ENCODE measurements at places on chromosomes 6 and 20.

- no peak for DNase-seq
Observed at GRCh38 chr6:53546281-53546680, 1.4 kb upstream of the GCLC start.

DNA sequence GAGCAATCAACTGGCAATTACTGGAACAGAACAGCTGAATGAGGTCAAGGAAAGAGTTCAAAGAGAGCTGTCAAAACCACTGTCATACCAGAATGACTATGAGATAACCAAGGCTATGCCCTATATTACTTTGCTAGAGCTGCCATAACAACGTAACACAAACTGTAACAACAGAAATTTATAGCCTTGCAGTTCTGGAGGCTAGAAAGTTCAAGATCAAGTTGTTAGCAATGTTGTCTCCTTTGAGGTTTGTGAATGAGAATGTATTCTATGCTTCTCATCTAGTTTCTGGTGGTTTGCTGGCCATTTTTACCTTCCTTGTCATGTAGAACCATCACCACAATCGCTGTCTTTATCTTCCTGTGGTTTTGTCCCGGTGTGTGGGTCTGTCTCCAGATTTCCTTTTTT lies 1323.0 kb upstream of the GJE1 start:
- no peak for DNase-seq

DNA sequence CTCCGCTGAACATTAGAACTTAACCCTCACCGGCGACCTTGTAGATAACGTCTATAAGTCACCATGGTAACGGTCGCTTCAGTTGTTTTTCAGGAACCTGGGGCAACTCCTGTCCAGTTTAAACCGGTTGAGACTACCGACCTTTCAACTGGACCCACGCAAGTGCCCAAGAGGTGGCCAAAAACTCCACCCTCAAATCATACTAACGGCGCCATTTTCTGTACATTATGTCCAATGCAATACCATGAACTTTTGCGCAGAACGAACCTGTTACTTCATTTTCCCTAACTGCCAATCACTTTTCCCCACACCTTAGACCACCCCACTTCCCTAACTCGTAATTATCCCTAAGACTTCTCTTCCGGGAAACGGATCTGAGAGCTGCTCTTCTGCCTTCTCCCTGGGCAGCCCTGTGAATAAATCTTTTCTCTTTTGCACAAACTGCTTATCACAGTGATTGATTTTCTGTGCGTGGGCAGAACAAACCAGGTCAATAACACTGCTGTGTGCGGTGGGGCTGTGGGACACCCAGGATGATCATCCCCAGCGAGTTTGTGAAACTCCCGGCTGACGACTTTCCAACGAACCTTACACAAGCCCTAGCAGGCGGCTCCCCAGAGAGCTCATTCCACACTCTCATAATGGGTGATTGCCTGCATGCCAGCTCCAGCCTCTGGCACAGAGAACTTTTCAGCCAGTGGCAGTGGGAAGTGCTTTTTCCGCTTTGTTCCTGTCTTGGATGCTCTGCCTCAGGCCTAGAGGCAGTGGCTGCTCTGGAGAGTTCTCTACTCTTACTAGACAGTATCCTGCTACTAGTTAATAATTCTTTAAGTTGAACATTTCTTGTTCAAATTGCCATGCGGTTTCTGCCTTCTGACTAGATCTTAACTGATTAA lies 28.6 kb downstream of the GPX5 start:
- DNase-seq, result peak; percentile 63

DNA sequence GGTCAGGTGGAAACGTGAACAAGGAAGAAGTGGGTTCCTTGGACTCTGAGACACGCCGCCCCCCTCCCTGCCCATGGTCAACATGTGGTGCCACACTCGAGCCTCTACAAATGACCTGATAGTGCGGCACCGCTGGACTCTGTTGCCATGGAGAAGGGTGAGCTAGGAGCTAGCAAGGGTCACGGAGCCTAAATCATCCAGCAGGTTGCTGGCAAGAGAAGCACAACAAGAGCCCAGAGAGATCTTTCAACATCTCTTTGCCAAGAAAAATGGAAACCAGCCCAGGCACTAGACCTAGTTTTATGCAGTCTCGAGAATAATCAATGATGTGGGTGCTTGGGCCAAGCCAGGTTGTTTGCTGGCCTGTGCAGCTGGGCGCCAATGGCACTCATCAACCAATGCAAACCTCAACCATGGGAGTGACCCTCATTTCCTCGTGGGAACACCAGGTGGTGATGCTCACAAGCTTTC lies 69.5 kb downstream of the NOL4L start:
- DNase-seq, result peak; percentile 37

DNA sequence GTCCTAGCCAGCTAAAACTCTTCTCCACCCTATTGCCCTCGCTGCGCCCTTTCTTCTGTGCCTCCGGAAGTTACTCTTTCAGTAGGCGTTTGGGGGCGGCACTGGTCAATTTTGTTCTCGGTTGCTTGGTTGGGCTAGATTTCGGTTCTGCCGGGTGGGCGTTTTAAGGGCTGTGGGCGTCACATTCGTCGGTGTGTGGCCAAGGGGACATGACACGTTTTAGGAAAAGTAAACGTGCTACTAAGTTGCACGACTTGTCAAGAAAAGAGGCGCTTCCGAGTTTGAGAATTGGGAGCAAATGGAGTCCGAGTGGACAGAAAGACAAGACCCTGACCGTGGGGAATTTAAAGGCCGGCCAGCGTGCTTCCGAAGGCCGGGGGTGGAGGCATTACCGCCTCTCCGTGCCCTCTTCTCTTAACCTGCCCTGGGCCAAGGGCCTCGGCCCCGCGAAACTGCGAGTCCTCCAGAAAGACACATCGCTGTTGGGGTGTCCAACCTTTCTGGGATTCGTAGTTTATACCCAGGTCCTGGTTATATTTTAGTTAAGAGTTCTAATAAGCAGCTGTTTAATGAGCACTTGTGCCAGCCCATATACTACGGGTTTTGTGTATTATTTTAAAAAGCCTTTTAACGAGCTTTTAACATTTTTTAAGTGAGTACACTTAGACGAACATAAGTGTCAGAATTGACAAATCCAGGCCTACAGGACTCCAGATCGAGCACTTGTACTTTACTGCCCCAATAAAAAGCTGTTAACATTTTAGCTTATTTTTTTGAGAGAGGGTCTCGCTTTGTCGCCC lies 664 bp upstream of the BAG6 start:
- DNase-seq, result no peak

DNA sequence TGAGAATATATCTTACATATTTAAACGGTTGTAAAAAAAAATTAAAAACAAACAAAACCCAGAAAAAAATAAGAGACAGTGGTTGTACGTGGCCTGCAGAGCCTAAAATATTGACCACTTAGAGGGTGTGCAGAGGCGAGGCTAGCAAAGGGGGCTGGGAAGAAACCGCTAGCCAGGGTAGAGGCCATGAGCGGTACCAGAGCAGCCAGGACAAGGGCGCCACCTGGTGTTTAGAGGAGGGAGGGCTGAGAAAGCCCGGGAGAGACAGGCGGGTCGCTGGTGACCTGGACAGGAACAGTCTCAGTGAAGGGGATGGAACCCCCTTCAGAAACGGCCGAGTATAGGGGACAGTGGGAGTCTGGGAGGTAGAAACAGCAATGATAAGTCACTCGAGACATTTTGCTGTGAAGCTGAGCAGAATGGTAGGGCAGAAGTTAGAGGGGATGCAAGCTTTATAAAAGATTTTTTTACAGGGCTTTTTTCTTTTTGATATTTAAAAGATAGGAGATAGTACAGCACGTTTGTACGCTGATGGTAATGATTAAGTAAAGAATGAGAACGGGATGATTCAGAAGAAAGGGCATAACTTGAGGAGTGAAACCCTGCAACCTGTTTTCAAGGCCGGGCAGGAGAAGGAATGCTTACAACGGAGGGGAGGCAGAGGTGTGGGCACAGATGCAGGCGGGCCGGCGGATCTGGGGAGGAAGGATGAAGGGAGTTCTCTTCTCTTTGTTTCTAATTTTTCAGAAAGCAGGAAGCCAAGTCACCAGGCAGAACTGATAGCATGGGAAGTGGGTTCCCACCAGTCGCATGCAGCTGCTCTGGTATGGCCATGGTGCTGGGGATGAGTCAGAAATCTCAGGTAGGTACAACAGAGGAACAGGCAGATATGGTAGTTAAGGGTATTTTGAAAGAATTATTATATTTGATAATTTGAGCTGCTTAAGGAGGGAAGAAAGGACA lies 76.2 kb downstream of the FAM229B start:
- peak; percentile 87 for DNase-seq

- DNase-seq, result no peak
Observed at GRCh38 chr6:94177429-94177828, 758.1 kb upstream of the EPHA7 start.

DNA sequence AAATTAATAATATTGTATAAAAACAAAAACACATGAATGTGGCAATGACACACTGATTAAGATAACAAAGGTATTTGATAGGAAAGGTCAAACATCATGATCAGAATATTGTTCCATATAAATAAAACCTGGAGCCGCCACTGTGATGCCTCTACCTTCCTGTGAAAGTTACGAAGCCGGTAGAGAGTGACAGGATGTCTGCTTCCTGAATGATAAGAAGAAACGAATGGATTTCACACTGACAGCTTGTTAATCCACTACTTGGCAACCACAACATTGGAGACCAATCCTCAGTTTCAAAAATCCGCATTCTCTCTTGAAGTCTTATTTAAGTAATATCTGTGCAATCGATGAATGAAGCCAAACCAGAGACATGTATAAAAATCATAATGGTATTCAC lies 315.1 kb downstream of the HDGFL1 start:
- no peak for DNase-seq

- peak; percentile 87 for DNase-seq
Observed at GRCh38 chr20:46174469-46175126, 56.5 kb downstream of the CD40 start.

GRCh38 chr6:164085091-164086075 lies 670.9 kb downstream of the QKI start:
- peak; percentile 43 for DNase-seq

DNA sequence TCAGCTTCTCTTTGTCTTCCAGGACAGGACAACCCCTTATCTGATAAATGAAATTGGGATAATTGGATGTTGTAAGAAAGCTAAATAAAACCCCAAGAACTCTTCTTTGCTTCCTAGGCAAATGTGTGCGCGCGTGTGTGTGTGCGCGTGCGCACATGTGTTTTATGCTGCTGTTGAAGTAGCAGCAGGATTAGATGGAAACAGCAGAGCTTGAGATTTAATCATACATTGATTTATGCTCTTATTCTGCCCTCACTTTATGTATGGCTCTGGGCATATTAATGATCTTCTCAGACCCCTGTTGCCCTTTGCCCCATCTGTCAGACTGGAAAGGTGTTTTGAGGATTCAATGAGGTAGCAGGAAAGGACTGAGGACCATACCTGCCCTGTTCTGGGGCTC lies 324.0 kb upstream of the MAP3K7 start:
- DNase-seq, result no peak

- DNase-seq, result peak; percentile 65
Observed at GRCh38 chr20:50366270-50367103, 143.7 kb upstream of the PTPN1 start.

- no peak for DNase-seq
Observed at GRCh38 chr6:118220429-118221128, 313.5 kb downstream of the SLC35F1 start.

- no peak for DNase-seq
Observed at GRCh38 chr6:85390105-85390728, 59.7 kb upstream of the NT5E start.

DNA sequence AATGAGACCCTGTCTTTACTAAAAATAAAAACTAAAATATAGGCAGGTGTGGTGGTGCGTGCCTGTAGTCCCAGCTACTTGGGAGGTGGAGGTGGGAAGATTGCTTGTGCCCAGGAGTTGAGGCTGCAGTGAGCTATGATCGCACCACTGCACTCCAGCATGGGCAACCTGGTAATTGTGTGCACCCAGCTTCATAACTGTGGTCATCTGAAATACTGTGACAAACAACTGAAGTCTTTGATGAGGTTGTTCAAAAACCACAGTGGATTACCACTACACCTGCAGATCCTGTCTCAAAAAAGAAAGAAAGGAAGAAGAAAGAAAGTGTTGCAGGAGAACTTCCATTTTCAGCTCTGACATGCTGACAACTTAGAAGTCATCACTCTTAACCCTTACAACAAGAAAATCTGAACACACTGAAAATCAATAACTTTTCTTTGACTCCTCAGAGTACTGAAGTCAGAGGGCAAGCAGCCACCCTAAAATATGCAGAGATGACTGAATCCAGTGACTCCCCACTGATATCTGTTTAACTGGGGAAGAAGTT lies 13.8 kb upstream of the ZBP1 start:
- DNase-seq, result no peak

DNA sequence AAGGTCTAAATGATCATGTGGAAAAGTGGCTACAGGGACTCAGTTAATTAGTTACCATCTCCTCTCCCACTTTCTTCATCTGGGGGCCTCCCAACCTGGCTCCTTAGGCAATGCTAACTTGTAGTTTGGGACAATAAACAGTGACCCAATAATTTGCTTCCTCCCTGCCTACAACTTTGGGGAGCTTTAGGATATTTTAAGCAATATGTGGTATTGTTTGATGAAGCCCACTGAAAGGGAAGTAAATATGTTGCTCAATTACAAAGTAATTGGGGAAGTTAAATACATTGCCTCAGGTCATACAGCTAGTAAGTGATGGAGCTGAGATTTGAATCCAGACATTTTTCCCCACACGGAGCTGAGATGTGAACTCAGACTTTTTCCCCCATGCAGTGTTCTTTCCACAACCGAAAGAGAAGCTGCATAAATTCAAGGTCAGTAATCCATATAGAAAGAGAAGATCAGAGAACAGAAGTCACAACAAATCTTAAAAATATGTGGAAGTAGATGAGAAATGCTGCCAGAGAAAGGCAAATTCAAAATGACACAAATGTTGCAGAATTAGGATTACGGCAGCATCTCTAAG lies 26.6 kb downstream of the ZHX3 start:
- no peak for DNase-seq

DNA sequence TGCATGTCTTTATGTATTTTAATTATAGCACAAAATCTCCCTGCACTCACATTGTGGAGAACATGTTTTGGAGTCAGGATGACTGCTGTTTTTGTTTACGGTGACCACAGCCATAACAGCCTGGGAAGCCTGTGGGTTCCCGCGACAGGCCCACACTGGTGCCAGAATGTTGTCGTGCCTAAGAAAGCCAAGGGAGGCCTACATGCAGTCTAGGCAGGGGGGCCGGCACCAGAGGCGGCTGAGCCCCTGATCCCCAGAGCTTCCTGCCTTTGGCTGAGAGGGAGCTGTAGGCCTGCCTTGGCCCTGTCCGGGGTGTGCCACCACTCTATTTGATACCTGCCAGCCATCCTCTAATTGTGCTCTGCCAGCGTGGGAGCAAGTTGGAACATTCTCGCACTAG lies 46.7 kb downstream of the TBC1D7 start:
- no peak for DNase-seq

- no peak for DNase-seq
Observed at GRCh38 chr6:108578595-108579327, 18.0 kb downstream of the FOXO3 start.

DNA sequence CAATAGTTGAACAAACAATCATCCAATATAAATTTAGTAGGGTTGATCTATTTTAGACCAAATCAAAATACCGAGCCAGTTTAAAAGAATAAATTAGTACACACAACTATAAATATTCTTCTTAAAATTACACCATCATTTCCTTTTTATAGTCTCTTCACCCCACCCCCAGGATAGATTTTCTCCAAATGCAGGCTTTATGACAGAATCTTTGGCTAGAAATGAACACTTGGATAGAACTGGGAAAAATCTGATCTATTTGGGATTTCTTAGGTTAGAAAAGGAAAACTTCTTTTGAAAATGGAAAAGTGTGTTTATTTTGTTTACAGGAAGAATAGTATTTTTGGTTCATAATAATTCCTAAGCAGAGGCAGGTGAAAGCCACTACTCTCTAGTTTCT lies 74.6 kb downstream of the HMGN3 start:
- DNase-seq, result no peak

- no peak for DNase-seq
Observed at GRCh38 chr20:62558779-62559178, 83.0 kb upstream of the GATA5 start.

All from eye (tissue), 1 donor.